ENCODE measurements at places on chromosomes 13 and 19.

GRCh38 chr13:113802761-113803160, 43.7 kb downstream of the TMEM255B start:
- no peak for DNase-seq

GRCh38 chr13:29162638-29163235, 342.6 kb downstream of the MTUS2 start:
- DNase-seq = no peak

GRCh38 chr19:772730-773436, 22.0 kb downstream of the MISP start:
- DNase-seq = no peak

DNA sequence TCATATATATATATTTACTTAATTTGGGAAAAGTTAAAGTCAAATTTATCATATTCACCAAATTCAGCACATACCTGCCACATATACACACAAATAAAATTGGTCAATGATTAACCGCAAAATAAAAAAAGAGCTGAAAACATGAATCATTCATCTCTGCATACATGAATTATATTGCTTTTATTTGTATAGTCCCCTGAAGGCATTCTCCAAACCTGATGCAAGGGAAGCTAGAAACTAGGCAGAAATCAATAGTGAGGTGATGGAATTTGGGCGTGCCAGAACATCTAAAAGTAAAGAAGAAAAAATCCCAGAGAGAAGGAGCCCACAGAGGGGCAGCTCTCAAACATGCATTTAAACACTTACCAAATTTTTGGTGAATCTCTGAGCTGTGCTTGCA, 60.1 kb downstream of the UFM1 start:
- no peak for DNase-seq

- no peak for DNase-seq
Measured at GRCh38 chr19:35991731-35992450, 3.1 kb upstream of the SDHAF1 start.

All from NAMALWA (cell line).